BJ (cell line): ENCODE measurements at places on chromosomes 1 and 21.

DNA sequence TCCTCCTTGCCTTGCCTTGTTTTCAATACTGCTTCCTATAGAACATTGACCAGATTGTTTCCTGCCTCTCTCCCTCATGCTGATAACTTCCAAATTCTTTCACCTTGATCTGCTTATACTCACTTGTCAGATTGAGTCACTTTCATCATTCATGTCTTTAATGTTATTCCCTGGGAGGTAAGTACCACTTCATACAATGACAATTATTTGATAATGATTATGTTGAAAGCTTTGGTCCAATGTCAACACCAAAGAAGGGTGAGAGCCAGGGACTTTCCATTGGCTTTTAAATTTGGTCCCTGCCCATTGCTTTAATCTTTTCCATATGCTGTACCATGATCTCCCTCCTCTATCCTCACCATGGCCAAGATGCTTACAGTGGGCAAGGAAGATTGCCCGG is 137.4 kb downstream of the SYT2 start:
- DNase-seq = no peak

DNA sequence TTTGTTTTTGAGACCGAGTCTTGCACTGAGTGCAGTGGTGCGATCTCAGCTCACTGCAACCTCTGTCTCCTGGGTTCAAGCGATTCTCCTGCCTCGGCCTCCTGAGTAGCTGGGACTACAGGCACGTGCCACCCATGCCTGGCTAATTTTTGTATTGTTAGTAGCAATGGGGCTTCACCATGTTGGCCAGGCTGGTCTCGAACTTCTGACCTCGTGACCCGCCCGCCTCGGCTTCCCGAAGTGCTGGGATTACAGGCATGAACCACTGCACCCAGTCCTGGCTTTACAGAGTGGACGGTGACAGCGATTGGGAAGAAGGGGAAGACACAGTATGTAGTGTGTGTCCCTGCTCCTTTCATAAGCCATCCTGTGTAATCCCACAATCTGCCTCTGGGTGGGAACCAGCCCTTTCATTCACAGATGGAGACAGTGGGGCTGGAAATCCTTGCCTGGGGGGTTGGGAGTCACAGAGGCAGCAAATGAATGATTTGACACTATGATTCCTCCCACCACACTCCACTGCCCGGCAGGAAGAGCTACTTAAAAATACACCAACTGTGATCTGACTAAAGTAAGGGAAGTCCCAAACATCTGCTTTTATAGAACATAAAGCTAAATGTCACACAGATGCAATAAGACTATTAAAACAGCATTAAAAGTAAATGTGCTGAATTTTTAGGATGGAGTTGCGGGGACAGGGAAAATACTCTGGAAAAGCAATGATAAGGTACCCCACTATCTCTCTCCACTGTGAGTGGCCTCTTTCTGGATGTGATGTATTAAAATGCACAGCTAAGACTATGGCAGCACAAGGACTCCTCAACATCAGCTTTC is 4.5 kb downstream of the PARP1 start:
- no peak for DNase-seq

DNA sequence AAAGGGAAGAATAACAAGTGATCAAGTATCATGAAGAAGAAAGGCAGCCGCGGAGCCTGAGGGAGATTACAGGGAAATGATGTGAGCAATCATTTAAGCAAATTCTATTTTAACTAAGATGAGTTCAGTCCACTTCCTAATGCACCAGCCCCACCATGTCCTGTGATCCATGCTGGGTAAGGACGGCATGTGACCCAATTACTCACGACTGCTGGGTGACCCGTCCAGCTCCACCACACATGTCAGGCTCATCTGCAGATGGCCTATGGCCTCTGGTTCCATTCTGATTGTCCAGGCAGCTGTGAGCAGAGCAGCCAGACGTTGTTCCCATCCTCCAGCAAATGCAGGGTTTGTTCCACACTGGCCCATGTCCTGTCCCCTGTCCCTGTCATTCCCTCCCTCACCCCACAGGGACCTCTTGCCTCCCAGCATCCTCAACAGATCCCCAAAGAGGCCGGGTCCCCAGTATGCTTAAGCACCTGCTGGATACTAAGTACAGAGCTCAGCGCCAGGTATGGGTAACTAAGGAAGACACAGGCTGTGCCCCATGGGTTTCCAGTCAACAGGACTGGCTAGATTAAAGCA is 87.9 kb downstream of the MATN1 start:
- DNase-seq = no peak

DNA sequence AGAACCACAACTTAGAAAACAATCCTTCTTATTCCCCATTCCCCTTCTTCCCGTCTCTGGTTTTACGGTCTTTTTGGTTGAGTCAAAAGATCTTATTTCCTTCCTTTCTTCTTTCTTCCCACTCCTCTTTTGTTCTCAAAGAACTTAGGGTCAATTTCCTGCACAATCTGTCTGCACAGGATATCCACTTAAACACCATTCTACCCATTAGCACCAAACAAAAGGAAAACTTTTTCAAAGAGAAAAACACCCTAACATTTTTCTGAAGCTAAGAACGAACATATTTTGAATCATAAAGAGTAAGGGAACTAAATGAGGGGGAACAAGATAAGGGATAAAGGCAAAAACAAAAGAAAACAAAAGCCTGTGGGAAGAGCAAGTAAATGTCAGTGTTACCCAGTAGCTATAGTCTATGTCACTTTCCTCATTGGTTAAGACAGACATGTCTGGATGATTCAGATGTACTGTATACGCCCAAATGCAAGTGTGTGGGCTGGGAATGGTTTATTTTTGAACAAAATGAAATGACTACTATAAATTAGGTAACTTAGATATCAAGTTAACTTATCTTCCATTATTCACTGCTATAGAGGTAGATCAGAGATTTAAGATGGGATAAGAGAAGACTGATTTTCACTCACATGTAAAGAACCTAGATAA is 59.9 kb downstream of the TOR3A start:
- DNase-seq = no peak

DNA sequence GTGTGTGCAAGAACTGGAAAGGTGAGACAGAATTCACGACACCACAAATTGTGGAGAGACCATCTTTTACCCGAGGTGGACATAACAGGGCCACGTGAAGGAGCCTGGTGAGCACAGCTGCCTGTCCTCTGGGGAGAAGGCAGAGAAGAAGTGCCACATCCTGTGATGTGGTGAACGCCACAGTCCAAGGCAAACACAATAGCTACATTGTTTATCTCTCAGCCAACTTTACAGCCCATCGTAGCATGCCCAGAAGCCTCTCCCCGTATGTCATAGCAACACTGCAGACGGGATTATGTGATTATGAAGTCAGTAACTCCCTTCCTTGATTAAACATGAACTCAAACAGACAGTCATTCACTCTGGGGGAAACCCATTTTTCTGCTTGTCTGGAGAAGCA is 612.2 kb downstream of the SMYD3 start:
- DNase-seq = no peak

DNA sequence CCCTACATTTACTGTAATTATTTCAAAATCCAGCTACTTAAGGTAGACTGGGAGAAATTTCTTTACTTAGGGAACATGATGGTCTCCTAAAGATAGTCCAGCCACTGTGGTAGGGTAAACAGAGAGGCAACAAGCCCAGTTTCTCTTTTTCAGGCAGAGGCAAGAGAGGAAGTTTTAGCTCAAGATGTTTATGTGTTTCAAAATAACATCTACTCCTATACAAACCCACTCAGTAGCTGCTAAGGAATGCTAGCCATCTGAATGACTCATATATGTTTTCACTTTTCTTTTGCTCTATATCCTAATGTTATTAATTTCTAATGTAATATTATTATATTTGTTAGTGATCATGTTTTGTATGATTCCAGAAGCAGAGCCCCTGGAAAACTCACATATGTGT is 856.6 kb downstream of the PLA2G4A start:
- no peak for DNase-seq

GRCh38 chr1:227245613-227246320 is 72.5 kb downstream of the CDC42BPA start:
- DNase-seq = no peak

DNA sequence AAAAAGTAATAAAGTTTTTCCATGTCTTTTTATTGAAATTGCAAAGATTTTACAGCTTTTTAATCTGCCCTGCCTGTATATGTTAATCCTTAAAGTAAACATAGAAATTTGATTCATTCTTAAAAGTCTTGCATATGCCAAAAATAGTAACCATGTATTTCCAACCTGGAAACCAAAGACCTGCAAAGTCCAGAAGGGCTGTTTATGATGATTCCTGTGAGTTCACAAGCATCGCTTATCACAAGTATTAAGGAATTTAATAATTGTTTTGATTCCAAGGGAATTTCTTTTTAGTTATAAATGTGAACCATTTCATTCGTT is 199.1 kb downstream of the PTPRC start:
- DNase-seq = no peak

- DNase-seq = no peak
Observed at GRCh38 chr1:212794561-212795014, 2.9 kb downstream of the TATDN3 start.

DNA sequence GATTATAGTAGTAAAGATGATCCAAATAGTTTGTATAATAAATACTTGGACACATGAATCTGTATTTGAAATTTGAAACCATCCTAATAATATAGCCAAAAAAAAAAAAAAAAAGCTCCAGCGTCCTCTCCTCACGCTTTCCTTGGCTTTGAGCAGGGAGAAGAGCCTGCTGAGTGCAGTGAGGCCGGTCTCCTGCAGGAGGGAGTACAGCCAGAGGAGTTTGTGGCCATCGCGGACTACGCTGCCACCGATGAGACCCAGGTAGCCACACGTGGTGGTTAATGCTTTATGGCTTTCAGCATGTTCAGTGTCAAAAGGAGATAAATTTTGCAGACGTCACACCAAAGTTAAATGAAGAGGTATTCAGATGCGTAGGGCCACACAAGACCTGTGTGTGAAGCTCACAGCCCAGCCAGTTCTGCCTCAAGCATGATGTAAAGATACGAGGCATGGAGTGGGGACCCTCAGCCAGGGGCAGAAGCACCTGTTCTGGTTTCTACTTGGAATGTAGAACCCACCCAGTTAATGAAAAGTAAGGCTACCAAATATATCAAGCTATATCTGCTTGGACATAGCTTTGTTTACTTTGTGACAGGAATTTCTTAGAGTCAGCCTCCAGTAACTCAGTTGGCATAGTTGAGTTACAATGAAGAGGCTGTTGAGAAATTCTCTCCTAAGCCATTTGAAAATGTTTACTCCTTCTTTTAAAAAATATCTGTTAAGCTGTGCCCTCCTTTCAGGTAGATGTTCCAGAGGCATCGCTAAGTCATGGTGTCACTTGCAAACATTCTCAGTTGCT is 8.1 kb downstream of the PRMT2 start:
- no peak for DNase-seq
